ENCODE measurements at places on chromosomes 6 and 20.

DNA sequence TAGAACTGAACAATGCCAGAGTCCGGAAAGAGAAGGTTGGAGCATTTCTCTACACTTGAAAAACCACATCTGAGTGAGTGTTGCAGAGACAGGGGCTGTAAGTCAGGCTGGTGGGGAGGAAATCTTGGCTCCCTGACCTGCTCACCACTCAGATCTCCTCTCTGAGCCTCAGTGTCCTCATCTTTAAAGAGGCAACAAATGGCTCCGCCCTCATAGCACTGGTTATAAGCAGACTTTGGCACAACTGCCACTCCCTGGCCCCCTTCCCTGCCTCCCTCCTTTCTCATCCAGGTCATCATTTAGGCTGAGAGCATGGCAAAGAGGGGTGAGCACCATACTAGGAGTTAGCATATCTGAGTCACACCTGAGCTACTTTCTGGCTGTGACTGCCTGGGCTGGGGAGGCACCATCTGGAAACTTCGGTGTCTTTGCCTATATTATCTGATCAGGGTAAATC lies 10.6 kb downstream of the SIRPG start:
- DNase-seq: no peak

GRCh38 chr6:30169658-30170614 lies 6.6 kb downstream of the TRIM15 start:
- DNase-seq: peak; percentile 44

- peak; percentile 24 for DNase-seq
These were observed 330.8 kb upstream of the PREP start for GRCh38 chr6:105733556-105734162.

GRCh38 chr6:7050004-7050403 lies 57.8 kb upstream of the RREB1 start:
- DNase-seq: no peak

GRCh38 chr20:38671186-38671585 lies 53.1 kb upstream of the SLC32A1 start:
- no peak for DNase-seq

GRCh38 chr20:59776059-59776603 lies 157.3 kb downstream of the SYCP2 start:
- DNase-seq: no peak

DNA sequence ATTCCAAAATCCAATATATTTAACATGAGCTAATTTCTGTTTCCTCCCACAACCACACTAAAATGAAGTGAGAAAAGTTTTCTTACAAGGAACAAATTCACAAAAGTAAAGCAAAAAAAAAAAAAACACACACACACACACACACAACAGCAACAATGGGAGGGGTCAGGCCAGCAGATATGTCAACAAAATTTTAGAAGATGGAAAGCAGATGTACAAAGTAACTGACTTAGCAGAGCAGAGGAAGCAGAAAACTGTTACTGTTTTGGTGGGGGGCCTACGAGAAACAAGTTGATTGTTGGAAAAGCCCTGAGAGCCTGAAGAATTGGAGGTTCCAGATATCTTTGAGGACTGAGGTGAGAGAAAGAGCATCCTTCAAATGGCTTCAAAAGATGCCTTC lies 11.7 kb downstream of the EPB41L2 start:
- DNase-seq: no peak

- DNase-seq: no peak
These were observed 58.7 kb downstream of the ZFAND3 start for GRCh38 chr6:37878150-37878710.

GRCh38 chr20:32534661-32535240 lies 50.4 kb downstream of the NOL4L start:
- no peak for DNase-seq

- DNase-seq: no peak
These were observed 76.7 kb upstream of the FABP7 start for GRCh38 chr6:122702841-122703240.

DNA sequence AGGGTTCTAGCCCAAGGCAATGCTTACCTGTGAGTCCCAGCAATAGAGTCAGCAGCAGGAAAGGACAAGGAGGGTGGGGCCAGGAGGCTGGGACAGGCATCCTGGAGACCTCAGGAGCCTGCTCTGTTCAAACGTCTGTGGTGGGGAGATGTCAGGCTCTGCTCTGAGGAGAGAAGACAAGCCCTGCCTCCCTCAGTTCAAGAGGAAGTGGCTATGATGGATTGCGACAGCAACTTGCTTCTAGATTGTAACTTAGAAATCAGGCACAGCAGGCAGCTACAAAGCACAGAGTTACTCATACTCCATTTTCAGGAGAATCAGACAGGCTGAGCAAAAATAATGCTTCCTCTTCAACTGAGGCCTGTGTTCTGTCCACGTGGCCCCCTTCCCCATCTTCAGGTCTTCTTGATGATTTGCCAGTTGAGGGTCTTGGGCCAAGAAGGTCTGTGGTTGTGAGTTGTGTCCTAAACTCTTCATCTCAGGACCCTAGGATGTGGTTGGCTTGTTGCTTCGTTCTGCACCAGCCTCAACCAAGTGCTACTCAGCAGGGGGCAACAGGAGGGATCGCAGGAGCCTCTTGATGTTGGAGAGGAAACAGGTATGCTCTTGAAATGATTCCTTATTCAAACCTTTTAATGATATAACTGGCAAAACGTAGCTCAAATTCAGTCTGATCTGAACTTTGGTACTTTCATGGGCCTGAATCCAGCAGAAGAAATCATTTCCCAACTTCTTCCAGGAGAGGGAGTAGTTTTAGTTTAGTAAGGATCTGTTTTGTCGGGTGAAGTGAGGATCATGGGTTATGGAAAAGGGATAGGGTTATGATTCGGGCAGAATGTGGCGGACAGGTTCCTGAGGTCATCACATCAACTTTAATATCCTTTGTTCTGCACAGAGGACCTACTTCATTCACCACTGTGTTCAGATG lies 31.0 kb downstream of the SIRPB1 start:
- DNase-seq: no peak

DNA sequence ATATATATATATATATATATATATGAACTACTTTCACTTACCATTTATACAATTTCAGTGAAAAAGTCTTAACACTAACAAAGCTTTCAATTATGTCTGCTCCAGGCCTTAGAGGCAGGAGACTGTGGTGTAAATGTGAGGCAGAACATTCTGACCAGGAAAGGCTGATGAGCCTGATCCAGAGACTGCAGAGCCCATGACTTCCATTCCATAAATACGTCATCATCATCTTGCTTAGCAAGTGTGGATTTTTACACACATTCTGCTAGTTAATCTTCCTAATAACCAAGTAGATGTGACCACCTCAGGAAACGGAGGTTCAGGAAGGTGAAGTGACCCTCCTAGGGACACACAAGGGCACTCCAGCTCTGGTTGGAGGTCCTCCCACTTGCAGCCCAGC lies 14.9 kb downstream of the TRERF1 start:
- no peak for DNase-seq

DNA sequence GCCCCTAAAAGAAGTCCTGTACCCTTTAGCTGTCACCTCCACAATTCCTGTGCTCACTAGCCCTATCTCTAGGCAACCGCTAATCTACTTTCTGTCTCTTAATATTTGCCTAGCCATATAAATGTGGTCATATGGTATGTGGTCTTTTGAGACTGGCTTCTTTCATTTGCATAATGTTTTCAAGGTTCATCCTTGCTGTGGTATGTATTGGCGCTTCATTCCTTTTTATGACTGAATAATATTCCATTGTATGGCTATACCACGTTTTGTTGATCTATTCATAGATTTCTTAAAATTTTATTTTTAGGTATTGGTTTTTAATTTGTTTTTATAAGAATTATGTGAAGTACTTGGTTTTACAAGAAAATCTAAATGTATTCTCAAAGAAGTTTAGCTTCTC lies 70.0 kb downstream of the MAP3K4 start:
- no peak for DNase-seq

DNA sequence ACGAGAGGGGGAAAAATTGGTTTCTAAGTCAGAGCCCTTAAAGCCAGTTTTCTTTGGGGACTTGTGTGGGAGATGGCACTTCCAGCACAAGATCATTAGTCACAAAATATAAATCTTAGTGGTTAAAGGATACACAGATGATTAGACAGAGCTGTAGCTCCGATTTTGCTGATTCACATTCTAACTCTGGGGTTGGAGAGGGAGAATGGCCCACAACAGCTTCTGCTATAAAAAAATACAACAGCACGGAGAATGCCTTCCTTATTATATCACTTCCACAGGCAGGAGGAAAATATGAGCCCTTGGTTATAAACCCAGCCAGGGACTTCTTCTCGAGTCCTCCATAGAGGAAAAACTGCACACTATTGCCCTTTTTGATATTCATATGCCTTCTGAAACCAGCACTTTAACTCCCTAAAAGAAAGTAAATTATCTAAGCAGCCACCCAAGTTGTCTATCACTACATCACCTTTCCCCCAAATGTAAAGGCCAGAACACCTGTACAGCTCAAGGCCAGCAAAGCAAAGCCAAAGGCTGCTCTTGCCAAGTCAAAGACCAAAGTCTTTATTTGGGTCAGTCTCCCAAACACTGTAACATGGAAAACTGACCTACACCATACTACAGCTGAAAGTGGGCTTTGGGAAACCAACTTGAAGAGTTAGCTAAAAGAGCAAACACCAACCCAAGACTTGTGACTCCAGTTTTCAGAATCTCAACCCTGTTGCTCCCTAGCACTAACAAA lies 10.4 kb downstream of the MRPL14 start:
- DNase-seq: peak; percentile 59

- peak; percentile 55 for DNase-seq
These were observed 73.0 kb upstream of the BACH2 start for GRCh38 chr6:90369651-90370050.

- DNase-seq: no peak
These were observed 751.3 kb upstream of the ADGRB3 start for GRCh38 chr6:67883500-67884366.

GRCh38 chr20:36624068-36624943 lies 18.7 kb downstream of the RAB5IF start:
- DNase-seq: no peak

DNA sequence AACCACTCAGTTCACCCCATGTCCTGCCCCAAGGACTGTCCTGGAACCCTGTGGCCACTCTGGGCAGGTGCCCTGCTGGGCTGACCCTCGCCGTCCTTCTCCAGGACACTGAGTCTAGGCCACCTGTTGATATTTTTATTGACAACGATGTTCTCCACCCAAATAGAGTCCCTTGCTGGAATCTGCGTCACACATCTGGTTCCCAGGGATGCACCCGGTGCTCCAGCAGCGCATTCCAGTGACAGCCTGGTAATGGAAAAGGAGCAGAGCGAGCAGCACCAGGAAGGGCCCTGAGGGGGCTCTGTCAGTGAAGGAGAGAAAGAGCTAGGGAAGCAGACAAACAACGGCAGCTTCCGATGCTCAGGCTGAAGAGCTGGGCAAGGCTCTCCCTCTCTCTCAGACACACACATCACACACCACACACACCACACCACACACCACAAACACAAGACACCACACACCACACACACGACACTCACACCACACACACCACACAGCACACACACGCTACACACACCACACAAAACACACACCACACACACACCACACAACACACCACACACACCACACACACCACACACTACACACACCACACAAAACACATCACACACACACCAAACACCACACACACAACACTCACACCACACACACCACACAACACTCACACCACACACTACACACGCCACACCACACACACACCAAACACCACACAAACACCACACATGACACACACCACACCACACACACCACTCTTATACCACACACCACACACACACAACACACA lies 117.9 kb upstream of the THBS2 start:
- peak; percentile 49 for DNase-seq

- DNase-seq: no peak
These were observed 48.6 kb upstream of the SNX9 start for GRCh38 chr6:157774153-157775135.

DNA sequence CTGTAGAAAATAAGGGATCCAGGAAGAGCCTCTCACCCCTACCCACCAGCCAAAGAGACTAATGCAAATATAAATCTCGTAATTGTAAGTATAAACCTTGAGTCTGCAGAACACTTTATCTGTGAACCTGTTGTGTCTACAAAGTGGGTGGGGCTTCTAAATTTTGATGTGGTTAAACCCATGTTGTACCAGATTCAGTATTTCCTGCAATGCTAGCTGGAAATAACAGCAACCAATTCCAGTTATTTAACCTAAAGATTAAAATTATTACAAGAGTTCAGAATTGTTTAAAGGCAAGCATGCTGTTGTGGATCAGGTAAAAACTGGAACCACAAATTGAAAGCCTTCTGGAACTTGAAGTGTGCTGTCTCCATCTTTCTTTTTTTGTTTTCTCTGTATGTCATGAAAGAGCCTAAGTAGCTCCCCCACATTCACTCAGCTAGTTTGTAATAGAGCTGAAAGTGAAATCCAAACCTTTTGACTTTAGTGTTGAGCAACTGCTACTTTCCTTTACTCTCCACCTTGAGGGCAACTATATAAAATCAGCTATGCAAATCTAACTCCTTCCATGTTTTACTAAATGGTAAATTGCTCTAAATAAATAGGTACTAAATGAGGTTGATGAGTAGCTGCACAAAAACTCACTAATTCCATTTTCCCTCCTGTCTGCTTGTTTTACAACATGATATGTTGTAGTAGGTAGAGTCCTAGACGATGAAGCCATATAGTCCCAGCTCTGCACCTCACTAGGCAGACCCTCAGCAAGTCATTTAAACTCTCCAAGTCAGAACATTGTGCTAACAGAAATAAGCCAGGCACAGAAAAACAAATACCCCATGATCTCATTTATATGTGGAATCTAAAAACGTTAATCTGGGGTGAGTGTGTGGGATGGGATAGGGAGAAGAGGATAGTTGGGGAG lies 17.9 kb upstream of the THEMIS start:
- no peak for DNase-seq

DNA sequence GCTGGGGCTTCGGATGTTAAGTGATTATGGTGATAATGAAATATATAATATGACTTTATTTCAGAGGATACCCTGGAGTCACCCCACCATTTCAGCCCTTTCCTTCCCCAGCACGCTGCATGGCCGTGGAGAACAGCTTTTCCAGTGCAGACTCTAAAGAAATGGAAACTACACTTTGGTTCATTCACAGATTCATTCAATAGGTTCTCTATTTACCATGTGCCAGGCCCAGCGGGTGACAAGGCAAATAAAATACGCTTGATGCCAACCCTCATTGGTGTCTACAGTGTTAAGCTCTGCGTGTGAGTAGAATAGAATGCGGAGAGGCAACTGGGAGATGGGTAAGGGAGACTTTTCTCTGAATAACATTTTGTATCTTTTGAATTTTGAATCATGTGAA lies 89.7 kb downstream of the TCP11 start:
- no peak for DNase-seq

- DNase-seq: no peak
These were observed 263.0 kb upstream of the PLCB4 start for GRCh38 chr20:8805737-8806442.

DNA sequence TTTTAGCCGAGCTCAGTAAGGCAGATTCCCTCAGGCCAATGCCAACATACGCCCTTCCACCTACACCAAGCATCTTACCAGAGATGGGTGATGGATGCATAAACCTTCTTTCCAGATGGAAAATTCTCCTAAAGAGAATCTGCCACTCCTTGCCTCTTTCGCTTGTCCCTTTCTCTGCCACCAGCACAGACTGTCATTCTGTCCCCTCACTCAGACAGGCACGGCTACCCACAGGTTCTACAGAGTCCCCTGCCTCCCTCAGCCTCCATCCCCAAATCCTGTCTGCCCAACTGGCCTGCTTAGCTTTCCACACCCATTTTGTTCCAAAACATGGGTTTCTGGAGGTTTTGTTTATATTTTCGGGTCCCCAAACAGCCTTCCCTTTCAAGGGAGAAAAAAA lies 12.7 kb upstream of the FOXF2 start:
- DNase-seq: no peak

GRCh38 chr6:40011844-40012243 lies 77.6 kb upstream of the MOCS1 start:
- no peak for DNase-seq

- no peak for DNase-seq
These were observed 417.4 kb upstream of the SOX4 start for GRCh38 chr6:21176197-21176596.

All from SJSA1 (cell line).